ENCODE measurements at places on chromosomes 3 and 15.

DNA sequence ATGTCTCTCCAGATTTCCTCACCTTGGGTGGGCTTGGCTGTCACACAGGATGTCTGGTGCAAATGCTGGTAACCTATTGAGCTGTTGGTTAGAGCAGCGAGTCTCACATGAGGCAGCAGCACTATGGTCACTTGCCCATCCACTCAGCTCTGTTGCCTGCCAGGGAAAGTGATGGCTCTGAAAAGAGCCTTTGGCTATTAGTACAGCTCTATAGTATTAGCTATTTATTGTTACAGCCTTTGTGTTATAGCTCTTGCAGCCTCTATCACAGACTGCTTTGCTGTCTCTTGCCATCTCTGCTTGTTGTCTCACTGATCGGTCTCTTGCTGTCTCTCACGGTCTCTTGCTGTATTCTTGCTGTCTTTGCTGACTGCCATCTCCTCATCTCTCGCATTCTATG is 114.3 kb downstream of the MFSD1 start:
- no peak for DNase-seq

DNA sequence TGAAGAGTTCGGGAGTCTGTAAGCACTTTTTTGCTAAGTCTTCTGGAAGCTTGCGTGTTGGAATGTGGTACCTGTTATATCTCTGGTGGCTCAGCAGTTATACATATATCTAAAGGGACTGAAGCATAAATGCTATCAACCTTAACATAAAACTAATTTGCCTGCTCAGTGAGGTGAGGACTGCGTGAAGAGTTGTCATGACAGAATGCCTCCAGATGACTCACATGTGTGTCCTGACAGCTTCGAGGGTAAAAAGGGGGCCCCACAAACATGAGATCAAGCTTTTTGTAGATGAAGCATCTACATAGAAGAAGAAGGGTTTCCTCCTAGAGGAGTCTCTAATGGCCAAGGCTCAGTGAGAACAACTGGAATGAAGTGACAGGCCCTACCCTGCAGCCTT is 88.8 kb upstream of the C3orf80 start:
- no peak for DNase-seq

DNA sequence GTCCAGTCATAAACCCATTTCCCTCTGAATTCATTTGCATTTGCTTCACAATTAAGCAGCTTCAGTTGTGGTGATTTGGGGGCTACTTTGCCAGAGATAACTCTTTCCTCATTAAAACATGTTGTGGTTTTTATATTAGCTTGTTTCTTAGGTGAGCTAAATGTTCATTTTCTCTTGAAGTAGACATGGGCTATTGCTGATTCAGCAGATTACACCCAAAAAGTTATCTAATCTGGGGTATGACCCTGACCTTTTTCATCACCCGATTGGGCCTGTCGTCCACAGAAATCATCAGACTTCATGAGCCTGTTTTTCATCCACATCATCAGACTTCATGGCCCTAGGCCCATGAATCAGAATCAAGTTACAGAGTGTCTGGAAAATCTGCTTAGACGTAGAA is 97.5 kb upstream of the KLHL25 start:
- no peak for DNase-seq

DNA sequence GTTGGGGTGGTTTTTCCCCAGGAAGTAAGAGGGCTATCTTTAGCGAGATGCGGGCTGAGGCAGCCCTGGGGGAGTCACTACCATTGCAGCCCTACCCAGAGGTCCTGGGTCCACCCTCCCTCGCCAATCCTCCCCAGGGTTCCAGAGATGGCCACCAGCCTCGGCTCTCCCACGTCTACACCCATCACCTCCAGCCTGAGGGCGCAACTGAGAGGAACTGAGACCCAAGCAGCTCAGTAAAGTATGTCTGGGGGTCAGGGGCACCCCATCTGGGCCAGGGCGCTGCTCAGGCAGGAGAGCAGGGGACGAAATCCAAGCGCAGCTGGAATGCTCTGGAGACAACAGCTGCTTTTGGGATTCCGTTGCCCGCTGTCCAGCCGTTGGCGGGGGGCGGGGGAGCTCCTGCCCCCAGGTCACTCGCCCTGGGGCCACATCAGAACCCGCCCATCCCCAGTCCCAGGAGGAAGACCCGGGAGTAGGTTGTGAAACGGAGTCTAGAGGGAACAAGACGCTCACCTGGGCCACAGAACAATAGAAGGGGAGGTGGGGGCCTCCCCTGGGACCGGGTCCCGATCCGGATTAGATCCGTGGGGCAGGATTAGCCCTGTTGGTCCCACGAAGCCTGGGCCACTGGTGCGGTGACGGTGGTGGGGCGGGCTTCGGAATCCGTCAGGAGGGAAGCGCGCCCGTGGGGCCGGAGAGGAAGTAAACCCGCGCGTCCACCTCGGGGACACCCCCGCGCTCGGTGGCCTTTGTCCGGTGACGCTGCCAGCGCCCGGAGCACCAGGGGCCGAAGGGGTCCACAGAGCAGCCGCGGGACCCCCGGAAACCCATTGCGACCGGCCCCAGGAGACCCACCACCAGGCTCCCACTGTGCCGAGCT is 1.4 kb upstream of the NDUFAF3 start:
- no peak for DNase-seq

DNA sequence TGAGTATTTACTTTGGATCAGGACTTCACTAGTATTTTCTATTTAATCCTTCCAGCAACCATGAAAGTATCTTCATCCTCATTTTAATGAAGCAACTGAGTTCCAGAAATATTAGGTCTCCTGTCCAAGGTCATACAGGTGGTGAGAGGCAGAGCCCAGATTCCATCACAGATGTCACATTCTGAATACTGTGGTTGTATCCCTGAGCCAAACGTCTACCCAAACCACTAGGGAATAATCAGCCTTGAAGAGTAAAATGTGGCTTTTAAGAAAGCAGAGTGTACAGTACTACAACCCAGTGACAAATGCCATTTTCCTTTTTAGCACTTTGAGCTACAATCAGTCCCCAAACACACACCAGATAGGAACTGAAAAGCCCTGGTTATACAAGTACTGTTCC is 93.3 kb upstream of the TRIM42 start:
- DNase-seq, result no peak

DNA sequence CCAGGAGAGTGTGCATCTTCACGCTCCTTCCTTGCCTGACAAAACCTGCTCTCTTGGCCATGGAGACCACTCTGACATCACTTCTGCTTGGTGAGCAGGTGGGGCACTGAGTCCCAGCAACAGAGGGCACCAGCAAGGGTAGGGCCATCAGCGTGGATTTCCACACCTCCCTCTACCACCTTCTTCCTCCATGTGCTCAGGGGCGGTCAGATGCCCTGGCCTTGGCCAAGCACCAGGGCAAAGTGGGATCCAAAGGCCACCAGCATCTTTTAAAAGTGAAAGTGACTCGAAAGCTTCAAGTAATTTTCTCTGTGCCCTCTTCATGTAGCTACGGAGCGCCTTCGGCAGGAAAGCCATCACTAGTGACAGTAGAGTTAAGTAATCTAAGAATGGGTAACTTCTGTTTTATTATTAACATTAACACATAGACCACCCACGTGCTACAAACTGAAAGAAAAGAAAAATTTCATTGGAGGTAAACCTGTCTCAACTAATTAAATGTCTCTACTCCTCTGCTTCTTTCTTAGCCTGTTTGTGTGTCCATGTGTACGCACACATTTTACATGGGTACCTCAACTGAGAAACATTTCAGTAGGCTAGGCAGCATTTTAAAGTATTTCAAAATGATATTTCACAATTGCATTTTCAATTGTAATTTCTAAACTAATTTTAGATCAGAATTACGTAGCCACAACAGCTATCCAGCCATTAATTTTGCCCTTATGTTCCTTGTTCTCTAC is 57.9 kb downstream of the CHSY1 start:
- DNase-seq, result no peak

GRCh38 chr3:178096955-178097354 is 439.3 kb upstream of the KCNMB2 start:
- no peak for DNase-seq

- DNase-seq, result no peak
These were observed 146.8 kb downstream of the SMAD6 start for GRCh38 chr15:66848686-66849392.

DNA sequence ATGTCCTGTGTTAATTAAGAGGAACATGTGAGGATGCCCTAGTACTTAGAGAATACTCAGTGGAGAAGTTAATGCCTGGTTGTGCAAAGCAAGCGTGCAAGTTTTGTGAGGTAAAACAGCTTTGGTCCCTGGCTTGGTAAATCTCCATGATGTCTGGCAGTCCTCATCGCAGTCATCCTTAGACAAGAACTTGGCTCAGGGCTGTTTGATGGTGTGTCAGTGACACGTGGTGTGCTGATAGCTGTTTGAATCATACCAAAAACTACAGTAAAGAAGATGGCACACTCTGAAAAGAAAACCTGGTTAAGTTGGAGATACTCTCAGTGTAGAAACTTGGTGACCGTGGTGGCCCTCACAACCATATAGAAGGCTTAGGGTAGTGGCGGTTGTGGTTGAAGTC is 361.7 kb downstream of the FEZF2 start:
- no peak for DNase-seq
